ENCODE measurements at places on chromosomes 7 and 10. TPM values are rescaled to one million over a fixed set of nuclear protein-coding genes. Genes with fewer than 3 reads are reported as not detected.

GRCh38 chr7:109926738-109927137, 1164.2 kb upstream of the LRRN3 start:
- DNase-seq, result no peak

- DNase-seq, result no peak
Measured at GRCh38 chr10:114719311-114719710, 61.2 kb upstream of the ABLIM1 start.

GRCh38 chr7:43294080-43294630, 181.7 kb downstream of the HECW1 start:
- no peak for DNase-seq

- DNase-seq, result no peak
Measured at GRCh38 chr7:100221767-100222444, 2.2 kb downstream of the PVRIG start.

- DNase-seq, result no peak
Measured at GRCh38 chr10:104277785-104278184, 8.8 kb downstream of the GSTO2 start.

GRCh38 chr7:132295175-132295574, 281.1 kb downstream of the PLXNA4 start:
- DNase-seq, result no peak

DNA sequence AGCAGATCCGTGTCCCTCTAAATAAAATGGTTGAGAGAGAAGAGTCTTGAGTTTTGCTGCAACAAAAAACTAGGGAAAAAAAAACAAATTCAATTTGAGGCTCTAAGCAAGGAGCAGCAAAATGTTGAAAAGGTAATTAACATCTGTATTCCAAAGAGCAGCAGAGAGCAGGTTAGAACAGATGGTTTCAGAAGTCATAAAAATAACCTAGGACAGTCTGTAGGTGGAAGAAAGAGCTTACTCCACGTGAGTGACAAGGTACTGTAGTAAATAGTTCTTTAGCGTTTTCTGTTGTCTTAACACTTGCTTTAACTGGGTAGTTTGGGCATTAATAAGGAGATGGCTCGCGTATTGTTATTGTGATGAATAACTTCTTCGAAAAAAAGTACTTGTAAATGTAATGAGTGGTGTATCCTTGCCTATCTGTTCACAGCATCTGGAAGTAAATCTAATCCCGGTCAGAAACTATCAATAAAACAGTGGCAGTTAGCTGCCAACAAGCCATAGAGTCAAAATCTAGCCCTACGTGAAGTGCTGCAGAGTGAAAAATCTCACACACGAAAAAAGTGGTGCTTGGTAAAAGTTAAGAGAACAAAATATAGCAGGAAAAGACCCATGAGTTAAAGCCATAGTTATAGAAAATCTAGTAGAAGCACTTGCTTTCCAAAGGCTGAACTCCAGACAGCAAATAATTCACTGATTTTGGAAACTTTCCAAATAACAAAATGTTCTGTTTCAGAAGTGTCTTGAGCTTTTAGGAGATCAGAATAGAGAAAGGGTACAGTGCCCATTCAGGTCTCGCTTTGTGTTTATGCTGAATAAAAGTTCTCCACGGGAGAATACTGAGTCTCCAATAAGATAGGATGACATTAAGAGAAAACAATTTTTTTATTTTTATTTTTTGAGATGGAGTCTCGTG, 49.3 kb upstream of the PARD3 start:
- DNase-seq, result no peak

DNA sequence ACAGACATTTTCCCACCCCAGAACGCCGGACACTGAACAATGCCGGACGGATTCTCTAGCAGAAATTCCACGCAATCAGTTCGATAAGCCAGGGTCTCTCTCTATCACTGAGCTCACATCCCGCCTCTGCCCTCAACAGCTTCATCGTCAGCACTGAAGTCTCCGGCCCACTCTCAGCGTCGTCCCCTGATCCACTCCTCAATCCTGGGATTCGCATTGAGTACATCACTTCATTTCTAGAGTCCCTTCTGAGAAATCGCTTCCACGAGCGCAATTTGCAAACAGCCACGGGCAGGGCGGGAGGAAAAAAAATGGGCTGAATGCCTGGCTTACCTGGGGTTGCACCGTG, 365 bp downstream of the YME1L1 start:
- no peak for DNase-seq

DNA sequence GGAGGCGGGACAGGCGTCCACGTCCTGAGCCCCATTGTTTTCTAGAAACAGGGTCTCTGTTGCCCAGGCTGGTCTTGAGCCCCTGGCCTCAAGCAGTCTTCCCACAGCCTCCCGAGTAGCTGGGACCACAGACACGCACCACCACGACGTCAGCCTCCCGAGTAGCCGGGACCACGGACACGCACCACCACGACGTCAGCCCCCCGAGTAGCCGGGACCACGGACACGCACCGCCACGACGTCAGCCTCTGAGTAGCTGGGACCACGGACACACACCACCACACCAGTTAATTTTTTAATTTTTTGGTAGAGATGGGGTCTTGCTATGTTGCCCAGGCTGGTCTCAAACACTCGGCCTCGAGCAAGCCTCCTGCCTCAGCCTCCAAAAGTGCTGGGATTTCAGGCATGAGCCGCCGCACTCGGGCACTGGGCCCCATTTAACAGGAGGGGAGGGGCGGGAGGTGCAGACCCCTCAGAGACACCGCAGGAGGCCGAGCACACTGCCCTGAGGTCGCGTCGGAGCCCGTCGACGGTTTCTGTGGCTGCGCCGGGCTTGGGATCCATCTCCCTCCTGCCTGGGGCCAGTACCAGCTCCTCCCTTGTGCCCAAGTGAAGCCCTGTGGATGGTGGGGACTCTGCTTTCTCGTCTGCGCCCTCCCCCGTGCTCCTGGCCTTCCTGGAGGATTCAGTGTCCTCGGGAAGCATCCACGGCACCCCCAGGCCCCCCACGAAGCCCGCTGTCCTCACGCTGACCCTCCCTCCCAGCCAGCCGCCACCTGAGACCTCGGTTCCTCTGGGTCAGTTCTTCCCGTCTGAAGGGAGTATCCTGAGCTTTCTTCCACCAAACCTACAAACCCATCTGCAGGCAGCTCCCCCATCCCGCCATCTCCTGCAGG, 13.0 kb downstream of the FAM20C start:
- no peak for DNase-seq

- DNase-seq, result no peak
Measured at GRCh38 chr7:135512135-135512887, 2.4 kb upstream of the CNOT4 start.

DNA sequence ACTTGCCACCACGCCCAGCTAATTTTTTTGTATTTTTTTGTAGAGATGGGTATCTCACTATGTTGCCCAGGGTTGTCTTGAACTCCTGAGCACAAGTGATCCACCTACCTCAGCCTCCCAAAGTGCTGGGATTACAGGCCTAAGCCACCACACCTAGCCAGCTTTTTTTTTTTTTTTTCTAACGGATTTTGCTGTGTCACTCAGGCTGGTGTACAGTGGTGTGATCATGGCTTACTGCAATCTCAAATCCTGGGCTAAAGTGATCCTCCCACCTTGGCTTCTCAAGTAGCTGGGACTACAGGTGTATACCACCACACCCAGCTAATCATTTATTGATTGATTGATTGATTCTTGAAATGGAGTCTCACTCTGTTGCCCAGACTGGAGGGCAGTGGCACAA, 106.0 kb upstream of the TRIM24 start:
- no peak for DNase-seq

- no peak for DNase-seq
Measured at GRCh38 chr10:80280071-80280800, 9.2 kb downstream of the MAT1A start.

DNA sequence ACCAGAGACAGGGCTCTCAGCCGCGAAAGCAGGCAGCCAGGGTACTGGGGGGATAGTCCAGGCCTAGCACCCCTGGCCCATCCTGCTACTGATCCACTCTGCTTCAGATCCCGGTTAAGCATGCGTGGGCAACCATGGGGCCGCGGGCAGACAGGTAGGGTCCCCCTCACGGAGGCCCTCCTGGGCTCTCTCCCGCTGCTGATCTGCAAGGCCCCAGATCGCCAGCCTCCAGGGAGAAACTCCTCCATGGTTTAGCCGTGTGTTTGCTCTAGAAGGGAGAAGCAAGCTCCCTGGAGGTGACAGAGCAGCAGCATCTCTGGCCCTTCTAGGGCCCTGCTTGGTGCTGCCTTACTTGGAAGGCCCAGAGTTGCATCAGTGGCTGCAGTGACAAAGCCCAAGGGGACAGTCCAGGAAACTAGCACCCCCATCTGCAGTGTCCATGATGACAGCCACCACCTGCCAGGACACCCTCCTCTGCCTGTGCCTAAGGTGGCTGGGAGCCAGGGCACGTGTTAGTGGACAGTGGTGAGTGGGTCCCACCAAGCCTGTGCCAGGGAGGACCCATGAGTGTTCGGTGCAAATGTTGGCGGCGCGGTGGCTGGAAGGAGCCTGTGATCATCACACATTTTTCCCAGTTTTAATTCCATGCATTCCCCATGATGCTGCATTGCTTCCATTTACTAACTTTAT, 29.2 kb downstream of the CALML5 start:
- no peak for DNase-seq

- DNase-seq, result no peak
Measured at GRCh38 chr10:43090188-43090587, 13.3 kb downstream of the RET start.

DNA sequence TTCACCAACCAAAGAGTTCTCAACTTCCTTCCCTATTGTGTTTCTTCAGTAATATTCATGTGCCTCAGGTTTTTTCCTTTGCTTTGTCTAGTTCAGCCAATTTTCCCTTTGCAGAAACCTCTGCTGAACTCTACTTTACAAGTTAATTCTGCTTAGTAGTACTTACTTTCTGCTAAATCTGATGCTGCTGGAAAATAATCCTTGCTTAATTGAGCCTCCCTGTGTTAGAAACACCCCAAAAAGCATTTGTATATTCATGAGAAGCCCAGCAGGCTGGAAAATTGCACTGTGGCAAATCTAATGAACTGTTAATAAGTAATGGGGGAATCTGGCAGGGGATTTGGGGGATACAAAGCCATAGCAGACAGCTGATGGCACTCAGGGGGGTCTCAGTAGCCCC, 78.5 kb downstream of the CDCA7L start:
- DNase-seq, result no peak

GRCh38 chr7:108613147-108613948, 43.7 kb downstream of the DNAJB9 start:
- DNase-seq, result no peak

GRCh38 chr7:28570113-28570969, 158.0 kb downstream of the CREB5 start:
- DNase-seq, result no peak

- no peak for DNase-seq
Measured at GRCh38 chr10:113323985-113324384, 228.9 kb upstream of the HABP2 start.

GRCh38 chr7:109503421-109503820, 933.7 kb downstream of the DNAJB9 start:
- no peak for DNase-seq

GRCh38 chr7:110311556-110311955, 779.4 kb upstream of the LRRN3 start:
- DNase-seq, result no peak

GRCh38 chr7:4725850-4726450, 43.9 kb downstream of the FOXK1 start:
- DNase-seq, result no peak

DNA sequence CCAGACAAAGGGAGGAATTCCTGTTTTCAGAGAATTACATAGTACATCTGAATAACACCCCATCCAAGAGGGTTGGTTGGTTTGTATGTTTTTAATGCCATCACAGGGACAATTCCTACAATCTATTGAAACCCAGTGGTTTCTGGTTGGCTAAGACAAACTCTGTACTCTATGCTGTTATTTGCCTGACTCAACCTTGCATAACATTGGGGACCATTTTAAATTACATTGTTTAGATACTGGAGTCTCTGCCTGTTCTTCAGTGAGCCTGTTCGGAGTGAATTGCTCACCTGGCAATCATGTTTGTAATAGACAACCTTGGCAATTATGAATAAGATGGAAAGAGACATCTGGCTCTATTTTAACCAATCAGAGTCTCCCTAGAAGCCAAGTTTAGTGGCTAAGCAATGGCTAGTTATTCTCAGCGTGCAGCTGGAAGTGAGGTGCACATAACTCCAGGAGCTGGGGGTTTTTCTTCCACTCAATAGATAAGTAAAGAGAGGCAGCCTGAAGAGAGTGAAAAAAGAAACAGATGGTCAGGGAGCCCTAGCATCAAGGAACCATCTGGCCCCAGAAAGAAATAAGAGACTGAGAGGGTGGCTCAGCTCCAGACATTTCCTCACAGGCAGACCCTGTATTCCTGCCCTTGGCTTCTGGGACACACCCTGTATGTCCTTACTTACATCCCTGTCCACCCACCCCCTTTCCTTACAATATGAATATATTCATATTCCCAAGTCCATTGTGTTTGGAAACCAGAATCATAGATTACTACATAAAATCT, 21.2 kb upstream of the SLC35G1 start:
- no peak for DNase-seq

DNA sequence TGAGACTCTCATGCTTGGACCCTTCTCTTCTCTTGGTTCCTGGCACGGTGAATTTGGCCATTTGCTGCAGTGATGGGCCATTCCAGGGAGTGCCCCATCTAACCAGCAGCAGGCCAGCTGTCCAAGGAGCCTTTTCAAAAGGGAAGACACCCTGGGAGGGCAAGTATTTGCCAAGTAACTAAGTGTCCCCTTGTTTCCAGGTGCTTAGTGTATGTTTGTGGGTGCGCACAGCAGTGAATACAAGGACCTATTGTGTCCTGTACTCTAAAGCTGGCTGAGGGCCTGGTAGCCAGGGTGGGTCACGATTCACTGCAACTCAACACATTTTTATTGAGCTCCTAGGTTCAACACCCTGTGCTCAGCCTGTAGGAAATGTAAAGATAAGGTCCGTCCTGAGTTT, 348.8 kb downstream of the RNLS start:
- DNase-seq, result no peak

DNA sequence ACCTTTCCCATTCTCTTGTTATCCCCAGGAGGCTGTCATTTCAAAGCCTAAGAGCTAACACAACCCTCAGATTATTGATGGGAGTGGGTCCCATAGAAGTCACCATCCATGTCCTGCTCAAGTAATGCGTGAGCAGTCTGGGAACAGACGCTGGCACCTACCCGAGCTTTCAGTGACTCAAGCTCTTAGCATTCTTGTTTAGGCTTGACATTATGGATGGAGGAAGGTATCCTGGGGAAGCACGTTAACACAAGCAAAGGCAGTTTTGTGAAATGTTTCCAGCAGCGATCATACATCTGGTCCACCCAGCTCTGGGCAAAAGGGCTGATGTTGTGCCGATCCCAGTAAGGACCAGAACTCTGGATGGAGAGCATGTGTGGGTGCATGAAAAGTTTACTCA, 30.0 kb upstream of the AUTS2 start:
- DNase-seq, result no peak

The OR6B1 gene
- total RNA-seq, result not detected

The TAS2R5 gene
- total RNA-seq, result 0.20 TPM

The ACHE gene
- total RNA-seq, result 0.35 TPM

The PVRIG gene
- 27.8 TPM for total RNA-seq

The MLXIPL gene
- total RNA-seq, result 0.55 TPM

The NXPH1 gene
- total RNA-seq, result not detected

The SHH gene
- total RNA-seq, result 0.05 TPM

The SPDYE11 gene
- not detected for total RNA-seq

The AGAP4 gene
- 15.3 TPM for total RNA-seq

The IGFBP3 gene
- 0.48 TPM for total RNA-seq

The OR2A42 gene
- not detected for total RNA-seq

The POMZP3 gene
- total RNA-seq, result 10.9 TPM

The TFEC gene
- 0.66 TPM for total RNA-seq

The FEZF1 gene
- not detected for total RNA-seq

The PSMG3 gene
- total RNA-seq, result 82.5 TPM

Data from activated T-cell treated with anti-CD3 and anti-CD28 coated beads, Interleukin-2, amount 50 U/mL, for 4 hours (primary cell).